Mammary epithelial cell (primary cell): ENCODE measurements at places on chromosomes 6 and 20. TPM values are rescaled to one million over a fixed set of nuclear protein-coding genes. Genes with fewer than 3 reads are reported as not detected.

The COX4I2 gene
- not detected in 2 replicates for total RNA-seq

DNA sequence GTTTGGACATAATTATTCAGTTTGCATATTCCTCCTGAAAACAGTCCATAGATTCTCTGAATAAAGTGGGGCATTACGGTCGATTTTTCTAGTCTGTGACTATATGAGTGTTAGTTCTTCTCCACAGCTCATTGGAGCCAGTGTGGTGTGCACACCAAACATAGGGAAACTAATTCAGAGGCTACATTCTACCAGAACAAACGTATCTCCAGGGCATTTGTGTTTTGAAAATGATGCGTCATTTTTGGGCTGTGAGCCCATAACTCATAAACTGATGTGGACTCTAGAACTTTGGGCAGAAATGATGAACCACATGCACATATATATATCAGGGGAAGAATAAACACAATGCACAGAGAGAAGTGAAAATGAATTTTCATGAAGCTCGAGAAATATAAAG lies 41.8 kb downstream of the C6orf58 start:
- peak; percentile 70 for DNase-seq

DNA sequence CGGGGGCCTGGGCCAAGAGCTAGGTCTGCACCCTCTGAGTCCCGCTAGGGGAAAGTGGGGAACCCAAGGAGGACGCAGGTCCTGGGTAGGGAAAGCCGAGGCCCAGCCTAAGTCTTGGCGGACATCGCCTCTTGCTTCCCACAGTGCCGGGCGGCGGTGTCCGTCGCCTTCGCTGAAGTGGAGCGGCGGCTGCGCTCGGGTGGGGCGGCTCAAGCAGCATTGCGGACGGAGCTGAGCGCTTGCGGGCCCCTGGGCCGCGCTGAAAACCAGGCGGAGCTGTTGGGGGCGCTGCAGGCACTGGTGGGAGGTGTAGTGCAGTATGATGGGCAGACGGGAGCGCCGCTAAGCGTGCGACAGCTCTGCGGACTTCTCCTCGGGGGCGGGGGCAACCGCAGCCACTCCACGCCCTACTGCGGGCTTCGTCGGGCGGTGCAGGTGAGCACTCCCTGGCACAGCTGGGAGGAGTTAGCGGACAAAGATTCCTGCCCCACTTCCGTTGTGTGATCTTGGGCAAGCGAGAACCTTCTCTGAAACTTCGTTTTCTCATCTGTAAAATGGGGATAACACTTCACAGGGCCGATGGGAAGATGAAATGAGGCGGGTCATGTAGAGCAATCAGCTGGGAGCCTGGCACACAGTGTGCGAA lies 4.2 kb downstream of the PRSS16 start:
- peak; percentile 93 for DNase-seq

The ALDH5A1 gene
- total RNA-seq, result 1.8 TPM

GRCh38 chr6:83758533-83758932 lies 49.6 kb upstream of the SNAP91 start:
- no peak for DNase-seq

DNA sequence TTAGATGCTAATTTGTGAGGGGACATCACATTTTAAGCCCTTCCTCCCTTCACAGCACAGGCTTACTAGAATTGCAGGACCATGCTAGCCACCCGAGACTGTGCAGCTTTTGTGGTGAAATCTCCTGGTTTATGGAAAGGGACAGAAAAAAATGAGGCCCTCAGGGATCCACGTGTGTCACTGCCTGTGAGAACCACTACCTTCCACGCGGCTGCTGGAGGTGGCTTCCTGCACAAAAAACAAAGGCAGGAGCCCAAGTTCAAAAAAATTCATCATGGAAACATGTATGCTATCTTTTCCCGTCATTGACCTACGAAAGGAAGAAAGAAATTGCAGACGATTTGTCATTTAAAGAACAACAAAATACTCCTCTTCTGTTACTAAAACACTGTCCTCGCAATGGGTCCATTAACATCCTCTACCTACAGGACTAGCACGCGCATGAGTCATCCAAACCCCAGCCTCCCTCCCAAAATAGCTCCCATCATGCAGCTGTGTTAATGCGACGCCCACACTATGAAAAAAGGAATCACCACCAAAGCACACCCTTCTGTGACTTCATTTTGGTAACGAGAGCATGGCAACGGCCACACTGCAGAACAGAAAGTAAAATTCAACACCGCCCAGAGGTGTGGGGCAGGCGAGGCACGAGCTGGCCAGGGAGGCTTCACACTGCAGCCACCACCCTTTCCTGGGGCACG lies 45.7 kb downstream of the RAMACL start:
- no peak for DNase-seq

DNA sequence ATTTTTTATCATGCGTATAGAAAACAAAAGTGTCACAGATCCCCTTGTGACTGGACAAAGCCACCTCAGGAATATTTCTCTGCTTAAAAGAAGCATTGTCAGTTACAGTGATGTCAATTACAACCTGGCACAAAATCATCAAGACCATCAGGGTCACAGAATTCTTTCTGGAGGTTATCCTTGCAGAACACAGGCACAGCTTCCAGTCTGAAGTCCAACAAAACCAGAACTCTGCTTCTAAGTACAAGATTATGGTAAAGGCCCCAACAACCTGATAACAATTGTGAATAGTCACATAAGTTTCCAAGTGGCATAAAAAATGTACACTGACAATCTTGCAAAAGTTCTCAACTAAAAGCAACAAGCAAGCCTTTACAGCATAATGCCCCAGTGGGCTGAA lies 21.0 kb downstream of the PLAGL2 start:
- no peak for DNase-seq

DNA sequence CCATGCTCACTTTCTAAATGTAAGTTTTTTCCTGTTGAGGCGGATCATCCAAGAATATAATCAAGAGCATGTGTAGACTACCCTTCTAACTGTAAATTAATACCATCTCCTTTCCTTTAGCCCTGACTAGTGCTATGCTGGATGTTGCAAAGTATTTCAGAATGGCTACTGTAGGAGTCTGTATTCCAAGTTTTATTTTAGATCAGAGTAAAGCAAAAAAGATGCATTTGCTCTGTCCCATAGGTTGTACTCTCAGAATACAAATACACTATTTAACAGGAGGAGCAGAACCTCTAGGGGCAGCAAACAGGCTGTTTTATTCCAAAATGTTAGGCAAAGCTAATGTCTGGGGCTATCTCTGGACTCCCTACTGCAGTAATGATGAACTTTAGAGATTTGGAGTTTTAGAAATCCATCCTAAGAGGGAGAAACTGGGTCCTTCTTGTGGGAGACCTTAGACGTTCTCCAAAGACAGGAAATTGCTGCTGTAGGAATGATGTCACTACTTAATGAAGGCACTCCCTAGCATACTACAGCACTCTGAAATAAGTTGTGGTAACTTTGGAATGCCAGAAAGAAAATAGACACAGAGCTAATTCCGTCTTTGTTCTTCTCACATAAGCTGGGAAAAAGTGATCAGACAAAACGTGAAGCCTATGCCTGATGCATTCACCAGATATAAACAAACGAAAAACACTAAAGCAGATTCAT lies 392.4 kb upstream of the HS3ST5 start:
- DNase-seq, result no peak

GRCh38 chr6:2971420-2972218 lies at the start of gene SERPINB6:
TSS of gene SERPINB6 (minus strand) at chr6:2971567. CDS start at chr6:2959332, 12,235 bp downstream.
- DNase-seq, result peak; percentile 36

DNA sequence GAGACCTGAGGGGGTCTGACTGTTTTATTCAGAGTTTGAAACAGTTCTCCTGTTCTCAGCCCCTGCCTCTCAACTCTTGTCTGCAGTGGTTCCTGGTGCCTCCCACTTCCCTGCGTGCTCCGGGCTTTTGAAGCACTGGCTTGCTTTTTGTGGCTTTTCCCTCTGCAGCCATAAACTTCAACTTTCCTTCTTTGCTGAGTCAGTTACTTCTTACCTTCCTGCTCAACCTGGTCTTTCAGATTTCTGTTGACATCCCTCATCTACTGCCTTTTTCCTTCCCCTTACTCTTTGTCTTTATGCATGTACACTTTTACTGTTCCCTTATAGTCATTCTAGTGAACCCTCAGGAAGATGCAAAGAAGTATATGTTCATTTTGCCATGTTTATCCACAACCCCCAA lies 57.4 kb downstream of the ASXL1 start:
- DNase-seq, result no peak

- DNase-seq, result no peak
Observed at GRCh38 chr6:83711958-83712357, 3.1 kb upstream of the SNAP91 start.

DNA sequence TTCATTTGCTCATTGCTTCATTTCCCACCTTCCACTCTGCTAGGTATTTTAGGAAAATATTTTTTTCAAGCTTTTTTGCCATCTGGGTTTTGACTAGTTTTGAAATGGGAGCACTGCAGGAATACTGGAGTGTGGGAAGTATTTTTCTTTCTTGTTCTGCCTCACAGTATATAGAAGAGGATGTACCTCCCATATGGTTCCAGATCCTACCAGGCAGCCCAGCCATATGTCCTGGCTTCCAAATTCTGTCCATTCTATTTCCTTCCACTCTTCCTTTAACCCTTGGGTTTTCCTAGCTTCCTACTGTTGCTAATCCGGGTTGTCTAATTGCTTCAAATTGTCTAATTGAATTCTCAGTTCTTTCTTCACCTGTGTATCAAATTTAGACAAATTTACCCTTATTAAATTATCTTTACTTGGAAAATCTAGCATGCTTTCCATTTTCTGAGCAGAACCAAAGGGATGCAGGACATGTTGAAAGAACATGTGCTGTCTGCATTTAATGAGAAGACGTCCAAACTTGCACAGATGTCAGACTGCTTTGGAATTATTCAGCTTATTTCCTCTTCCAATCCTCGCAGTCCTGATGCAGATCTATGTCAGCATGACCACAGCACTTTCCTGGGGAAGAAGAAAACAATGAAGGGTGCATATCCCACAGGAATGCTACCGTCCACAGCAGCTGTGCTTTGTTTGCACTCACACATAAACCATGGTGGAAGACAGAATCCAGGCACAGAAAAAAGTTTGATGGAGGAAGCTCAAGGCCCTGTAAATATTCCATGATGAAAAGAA lies 1273.9 kb upstream of the MAP3K7 start:
- no peak for DNase-seq

GRCh38 chr20:45621593-45621992 lies 7.9 kb upstream of the WFDC10A start:
- DNase-seq, result no peak

DNA sequence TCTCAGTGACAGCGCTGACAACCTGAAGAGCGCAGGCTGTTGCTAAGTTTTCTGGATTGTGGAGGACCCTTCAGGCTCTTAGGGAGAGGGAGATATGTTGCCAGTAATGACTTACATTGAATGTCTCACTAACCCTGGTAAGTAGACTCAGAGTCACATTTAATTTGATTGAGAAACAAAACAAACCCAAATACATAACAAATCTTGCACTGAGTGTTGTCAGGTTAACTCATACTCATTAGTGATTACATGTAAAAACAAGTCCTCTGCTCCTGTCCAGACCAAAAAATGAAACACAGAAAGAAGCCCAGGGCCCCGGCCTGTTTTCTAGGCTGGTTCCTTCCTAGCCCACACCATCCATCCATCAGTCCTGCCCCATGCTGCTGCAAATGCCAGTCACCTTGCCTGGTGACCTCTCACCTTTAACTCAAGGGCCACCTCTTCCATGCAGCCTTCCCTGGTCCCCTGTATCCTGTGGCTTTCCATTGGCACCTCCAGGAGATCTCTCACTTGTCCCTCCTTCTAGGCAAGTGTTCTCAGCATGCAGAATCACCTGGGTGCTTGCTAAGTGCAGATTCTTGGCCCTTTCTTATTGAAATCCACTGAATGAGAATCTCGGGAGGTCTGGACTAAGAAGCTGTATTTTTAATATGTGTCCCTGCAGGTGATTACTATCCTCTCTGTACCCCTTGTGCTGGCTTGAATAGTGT lies 34.7 kb upstream of the ERVFRD-1 start:
- peak; percentile 64 for DNase-seq

The AVP gene
- total RNA-seq, result not detected

The LAMA5 gene
- total RNA-seq, result 71.3 TPM

GRCh38 chr20:62716198-62716940 lies 7.7 kb downstream of the NTSR1 start:
- no peak for DNase-seq

- no peak for DNase-seq
Observed at GRCh38 chr20:32162351-32162750, 45.2 kb downstream of the PLAGL2 start.

GRCh38 chr6:149454346-149454848 lies 30.4 kb downstream of the ZC3H12D start:
- peak; percentile 61 for DNase-seq

DNA sequence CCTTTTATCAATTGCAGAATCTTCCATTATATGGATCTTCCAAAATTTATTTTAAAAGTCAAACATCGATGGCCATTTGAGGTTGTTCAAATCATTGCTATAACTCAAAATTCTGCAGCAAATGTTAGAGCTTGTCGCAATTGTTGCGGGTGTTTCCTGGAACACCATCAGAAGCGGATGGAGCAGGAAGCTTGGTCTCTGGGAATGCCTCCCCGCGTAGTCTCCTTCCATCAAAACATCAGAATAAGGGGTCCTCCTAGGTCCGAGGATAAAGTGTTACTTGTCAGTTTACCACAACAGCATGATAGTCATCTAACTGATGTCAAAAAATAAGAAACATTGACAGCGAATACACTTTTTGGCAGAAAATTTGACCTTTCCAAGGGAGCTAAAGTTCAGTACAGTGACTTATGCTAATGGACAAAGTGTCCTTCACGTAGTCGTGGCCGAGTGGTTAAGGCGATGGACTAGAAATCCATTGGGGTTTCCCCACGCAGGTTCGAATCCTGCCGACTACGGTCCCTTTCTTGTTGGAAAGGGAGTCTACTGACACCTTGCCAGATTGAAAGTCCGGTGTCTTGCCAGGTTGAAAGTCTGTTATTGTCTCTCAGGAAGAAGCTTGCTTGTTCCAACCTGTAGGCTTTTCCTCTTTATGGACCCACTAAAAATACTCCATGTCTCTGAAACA lies 59.0 kb upstream of the ZNF184 start:
- DNase-seq, result peak; percentile 67

GRCh38 chr6:36702656-36703055 lies 5.0 kb downstream of the RAB44 start:
- no peak for DNase-seq

The PRL gene
- total RNA-seq, result not detected

The POPDC3 gene
- 34.0 TPM for total RNA-seq

GRCh38 chr6:3138341-3138740 lies 19.0 kb downstream of the TUBB2A start:
- no peak for DNase-seq

DNA sequence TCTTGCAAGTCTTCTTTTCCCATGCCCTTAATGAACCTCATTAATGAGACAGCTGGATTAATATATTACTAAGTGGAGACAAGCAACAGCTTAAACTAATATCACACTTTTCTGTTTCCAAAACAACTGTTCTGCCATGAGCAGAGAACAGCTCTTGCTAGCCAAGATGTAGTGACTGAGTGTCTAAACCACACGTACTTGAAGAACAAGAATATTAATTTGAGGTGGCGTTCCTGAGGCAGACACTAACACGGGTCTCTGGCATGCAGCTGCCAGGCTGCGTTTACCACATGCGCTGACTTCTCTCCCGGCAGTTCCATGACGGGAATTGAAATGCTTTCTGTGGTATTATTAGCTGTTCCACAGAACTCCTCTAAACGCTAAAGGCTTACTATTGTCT lies 80.6 kb downstream of the FNDC1 start:
- peak; percentile 14 for DNase-seq
